T-helper 2 cell treated with Interferon-gamma antibody and Interleukin-4, amounts not matched to agents 5 μg/mL and 100 μg/mL, for 36 hours (primary cell): ENCODE measurements at places on chromosomes 3 and 15.

- no peak overlapping the region for H3K4me3 ChIP-seq
- DNase-seq, result no peak
- no peak overlapping the region for H3K27ac ChIP-seq
- H3K4me1 ChIP-seq, result no peaks in the 10 kb centered on the region
- no peaks in the 10 kb centered on the region for H3K27me3 ChIP-seq
Measured at GRCh38 chr15:94791008-94791407, 559.6 kb downstream of the MCTP2 start.

DNA sequence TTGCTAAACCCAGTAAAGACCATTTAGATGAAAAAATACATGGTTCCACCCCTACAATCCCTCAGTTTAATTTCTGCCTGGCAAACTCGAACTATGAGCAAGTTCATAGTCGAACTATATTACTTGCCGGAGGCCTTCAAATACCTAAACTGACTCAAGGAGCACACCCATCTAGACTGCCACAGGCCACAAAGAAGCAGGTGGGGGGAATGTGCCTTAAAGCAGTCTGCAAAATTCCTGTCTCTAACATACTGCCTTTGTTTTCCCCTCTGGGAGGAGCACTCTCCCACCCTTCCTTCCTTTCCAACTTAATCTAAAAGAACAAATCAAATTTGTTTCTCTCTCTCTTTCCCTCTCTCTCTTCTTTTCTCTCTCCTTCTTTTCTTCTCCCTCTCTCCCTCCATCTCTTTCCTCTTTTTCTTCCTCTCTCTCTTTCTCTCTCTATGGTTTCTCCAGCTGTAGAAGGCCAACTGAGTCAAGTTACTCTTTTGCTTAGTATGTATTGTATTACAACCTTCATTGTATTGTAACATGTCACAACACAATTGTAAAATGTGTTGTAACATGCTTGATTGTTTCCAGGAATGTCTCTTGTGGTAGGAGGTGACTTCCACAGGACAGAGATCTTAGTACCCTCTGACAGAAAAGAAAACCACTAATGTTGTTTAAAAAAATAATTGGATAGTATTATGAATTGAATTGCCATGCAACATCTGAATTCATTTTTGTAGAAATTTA lies 496.3 kb downstream of the ROBO2 start:
- no peaks in the 10 kb centered on the region for H3K27me3 ChIP-seq
- H3K4me1 ChIP-seq, result no peaks in the 10 kb centered on the region
- DNase-seq, result no peak
- no peaks in the 10 kb centered on the region for H3K36me3 ChIP-seq

DNA sequence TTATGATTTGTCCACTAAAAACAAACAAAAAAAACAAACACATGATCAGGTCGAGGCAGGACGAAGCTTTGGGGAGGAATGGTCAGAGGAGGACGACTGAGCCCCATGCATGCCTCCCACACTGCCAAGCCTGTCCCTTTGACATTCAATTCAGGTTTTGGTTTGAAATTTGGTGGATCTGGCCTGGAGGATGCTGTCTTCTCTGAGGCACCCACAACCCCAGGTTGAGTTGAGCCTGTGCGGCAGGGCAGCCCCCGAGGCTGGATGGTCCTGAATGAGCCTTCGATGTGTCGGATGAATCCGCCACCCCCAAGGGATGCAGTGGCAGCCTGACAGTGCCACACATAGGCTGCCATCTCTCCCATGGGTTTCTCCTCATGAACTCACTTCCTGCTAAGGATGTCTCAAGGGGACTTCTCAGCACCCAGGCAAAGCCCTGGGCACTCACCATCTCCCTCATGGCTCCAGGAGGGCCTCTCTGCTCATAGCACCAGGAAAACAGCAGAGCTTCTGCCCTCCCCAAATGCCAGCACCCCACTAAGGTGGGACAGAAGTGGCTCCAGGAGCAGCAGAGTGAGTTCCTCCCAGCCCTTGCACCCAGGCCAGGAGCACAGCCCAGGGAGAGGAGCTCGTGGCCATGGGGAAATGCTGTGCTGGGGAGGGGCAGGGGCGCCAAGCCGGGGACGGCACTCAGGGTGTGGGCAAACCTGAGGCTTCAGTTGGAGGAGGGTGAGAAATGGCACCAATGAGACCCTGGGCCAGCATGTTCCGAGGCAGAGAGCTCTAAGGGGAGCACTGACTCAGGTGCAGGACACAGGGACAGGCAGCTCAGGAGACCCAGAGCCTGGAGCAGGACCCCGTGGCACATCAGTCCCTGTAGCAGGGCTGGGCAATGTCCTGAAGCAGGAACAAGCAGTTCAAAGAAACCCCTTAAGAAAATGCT lies 18.5 kb downstream of the PRR23E start:
- H3K4me3 ChIP-seq, result no peak overlapping the region
- H3K27ac ChIP-seq, result no peak overlapping the region
- no peaks in the 10 kb centered on the region for H3K36me3 ChIP-seq
- DNase-seq, result peak; percentile 1

- no peak for DNase-seq
- H3K4me1 ChIP-seq, result peaks cover 11% of the 10 kb centered on the region
- no peak overlapping the region for H3K27ac ChIP-seq
- H3K27me3 ChIP-seq, result peaks cover 5% of the 10 kb centered on the region
- no peaks in the 10 kb centered on the region for H3K36me3 ChIP-seq
Measured at GRCh38 chr15:44695294-44695693, 15.8 kb downstream of the PATL2 start.

DNA sequence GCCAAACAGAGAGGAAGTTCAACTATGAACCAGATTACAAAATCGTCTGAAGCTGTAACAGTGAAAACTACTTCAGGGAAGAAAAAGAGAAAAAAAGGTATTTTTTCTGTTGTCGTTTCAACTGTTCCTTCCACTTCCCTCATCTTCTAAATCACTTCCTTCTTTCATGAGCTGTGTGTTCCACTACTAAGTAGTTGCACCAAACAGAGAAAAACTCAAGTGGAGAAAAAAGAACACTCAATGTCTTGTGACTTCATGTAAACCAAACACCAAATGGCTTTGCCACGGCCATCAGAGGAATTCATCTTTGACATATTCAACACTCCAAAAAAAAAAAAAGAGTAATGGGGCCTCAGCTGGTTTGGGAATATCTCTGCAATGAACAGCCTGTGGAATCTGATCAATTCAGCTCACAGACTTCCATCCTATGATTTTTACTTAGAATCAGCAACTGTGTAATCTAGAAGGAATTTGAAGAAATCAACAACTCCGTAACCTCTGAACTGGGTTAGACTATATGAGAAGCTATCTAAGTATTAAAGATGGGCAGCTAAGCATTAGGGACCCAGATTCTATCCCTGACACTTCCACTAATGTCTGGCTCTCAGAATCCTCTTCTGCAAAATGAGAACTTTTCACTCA lies 47.5 kb upstream of the RNF7 start:
- no peak for DNase-seq
- no peaks in the 10 kb centered on the region for H3K27me3 ChIP-seq
- H3K4me1 ChIP-seq, result peaks cover 8% of the 10 kb centered on the region
- no peaks in the 10 kb centered on the region for H3K36me3 ChIP-seq
- H3K4me3 ChIP-seq, result no peak overlapping the region
- no peak overlapping the region for H3K27ac ChIP-seq

- H3K27ac ChIP-seq, result no peak overlapping the region
- H3K27me3 ChIP-seq, result peaks cover 22% of the 10 kb centered on the region
- no peak for DNase-seq
- no peak overlapping the region for H3K4me3 ChIP-seq
Measured at GRCh38 chr15:39801641-39802309, 19.1 kb upstream of the FSIP1 start.

GRCh38 chr3:184574515-184575417 lies 13.2 kb downstream of the EPHB3 start:
- no peak overlapping the region for H3K27ac ChIP-seq
- no peak for DNase-seq
- peaks cover 20% of the 10 kb centered on the region for H3K27me3 ChIP-seq

DNA sequence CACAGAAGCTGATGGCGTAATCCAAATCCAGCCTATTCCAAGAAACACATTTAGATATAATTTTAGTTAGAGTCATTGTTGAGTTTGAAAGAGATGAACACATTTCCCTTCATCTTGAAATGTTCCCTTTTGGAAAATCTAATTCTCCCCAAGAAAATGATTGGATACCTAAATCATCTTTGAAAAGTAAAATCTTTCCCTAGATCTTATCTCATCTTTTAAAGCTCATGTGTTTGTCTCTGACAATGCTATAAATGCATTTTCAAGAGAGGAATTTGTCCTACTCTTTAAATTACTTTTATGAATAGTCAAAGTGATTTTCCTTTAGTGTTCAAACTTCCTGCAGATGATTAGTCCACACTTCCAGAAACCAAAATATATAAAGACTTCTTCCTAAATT lies 82.6 kb upstream of the CNTN6 start:
- no peak overlapping the region for H3K4me3 ChIP-seq
- DNase-seq, result no peak
- H3K36me3 ChIP-seq, result no peaks in the 10 kb centered on the region
- no peaks in the 10 kb centered on the region for H3K4me1 ChIP-seq
- no peak overlapping the region for H3K27ac ChIP-seq

GRCh38 chr3:113151461-113152031 lies 59.8 kb upstream of the BOC start:
- H3K27ac ChIP-seq, result no peak overlapping the region
- no peaks in the 10 kb centered on the region for H3K36me3 ChIP-seq
- H3K4me1 ChIP-seq, result no peaks in the 10 kb centered on the region
- H3K4me3 ChIP-seq, result no peak overlapping the region
- H3K27me3 ChIP-seq, result no peaks in the 10 kb centered on the region
- no peak for DNase-seq

GRCh38 chr3:156837115-156837514 lies 11.0 kb downstream of the LEKR1 start:
- DNase-seq, result no peak
- H3K27me3 ChIP-seq, result peaks cover 4% of the 10 kb centered on the region
- no peak overlapping the region for H3K27ac ChIP-seq
- H3K4me1 ChIP-seq, result peaks cover 7% of the 10 kb centered on the region
- H3K4me3 ChIP-seq, result no peak overlapping the region
- H3K36me3 ChIP-seq, result no peaks in the 10 kb centered on the region

DNA sequence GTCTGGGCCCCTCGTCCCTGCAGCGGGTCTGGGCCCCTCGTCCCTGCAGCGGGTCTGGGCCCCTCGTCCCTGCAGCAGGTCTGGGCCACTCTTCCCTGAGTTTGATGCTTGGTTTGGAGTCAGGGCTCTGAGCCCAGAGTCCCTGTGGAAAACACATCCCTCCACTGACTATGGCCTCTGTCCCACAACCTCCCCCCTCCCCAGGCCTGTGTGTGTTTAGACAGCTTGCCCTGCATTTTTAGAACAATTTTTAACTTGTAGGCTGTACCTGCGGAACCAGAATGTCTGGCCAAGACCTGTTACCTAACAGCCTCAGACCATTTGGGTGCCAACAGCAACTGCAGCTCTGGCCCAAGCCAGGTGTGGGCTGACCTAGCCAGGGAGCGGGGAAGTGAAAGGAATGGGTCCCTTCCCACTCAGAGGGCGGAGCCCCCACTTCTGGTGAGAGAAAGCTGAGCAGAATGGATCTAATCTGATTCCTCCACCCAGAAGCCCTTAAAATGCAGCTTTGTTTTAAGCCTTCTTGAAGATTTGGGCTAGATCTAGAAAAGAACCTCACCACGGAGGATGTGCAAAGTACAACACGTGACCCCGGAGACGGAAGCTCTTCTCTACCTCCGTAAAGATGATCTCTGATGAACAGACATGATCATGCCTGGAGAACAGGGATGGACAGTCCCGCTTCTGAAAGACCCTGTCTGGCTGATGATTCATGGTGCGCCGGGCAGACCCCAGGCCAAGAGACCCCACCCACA lies 60.5 kb upstream of the TFRC start:
- no peak for DNase-seq
- peaks cover 5% of the 10 kb centered on the region for H3K27me3 ChIP-seq
- no peaks in the 10 kb centered on the region for H3K36me3 ChIP-seq
- H3K4me3 ChIP-seq, result no peak overlapping the region

- no peaks in the 10 kb centered on the region for H3K4me1 ChIP-seq
- no peaks in the 10 kb centered on the region for H3K36me3 ChIP-seq
- DNase-seq, result no peak
- peaks cover 4% of the 10 kb centered on the region for H3K27me3 ChIP-seq
- no peak overlapping the region for H3K27ac ChIP-seq
Measured at GRCh38 chr15:80834402-80834801, 55.2 kb downstream of the CEMIP start.
